Smooth muscle cell of the brain vasculature (primary cell): ENCODE measurements at places on chromosomes 6 and 20.

- no peak for DNase-seq
These were observed 255.8 kb upstream of the SASH1 start for GRCh38 chr6:148086843-148087242.

DNA sequence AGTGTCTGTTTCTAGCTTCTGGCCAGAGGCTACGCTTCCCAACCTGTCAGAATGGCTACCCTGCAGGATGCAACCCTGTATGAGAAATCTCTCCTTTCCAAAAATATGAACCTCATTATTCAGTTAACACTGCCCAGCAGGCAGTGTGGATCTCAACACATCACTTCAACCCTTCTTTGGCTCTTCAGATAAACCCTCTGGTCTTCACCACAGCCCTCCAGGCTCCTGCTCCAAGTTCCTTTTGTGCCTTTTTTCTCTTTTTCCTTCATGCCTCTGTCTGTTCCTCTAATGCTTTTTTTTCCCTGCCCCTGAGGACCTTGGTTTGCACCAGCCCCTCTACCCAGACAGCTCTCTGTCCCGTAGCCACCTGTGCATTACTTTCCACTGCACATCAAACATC lies 207.4 kb downstream of the MYLK4 start:
- DNase-seq = no peak

DNA sequence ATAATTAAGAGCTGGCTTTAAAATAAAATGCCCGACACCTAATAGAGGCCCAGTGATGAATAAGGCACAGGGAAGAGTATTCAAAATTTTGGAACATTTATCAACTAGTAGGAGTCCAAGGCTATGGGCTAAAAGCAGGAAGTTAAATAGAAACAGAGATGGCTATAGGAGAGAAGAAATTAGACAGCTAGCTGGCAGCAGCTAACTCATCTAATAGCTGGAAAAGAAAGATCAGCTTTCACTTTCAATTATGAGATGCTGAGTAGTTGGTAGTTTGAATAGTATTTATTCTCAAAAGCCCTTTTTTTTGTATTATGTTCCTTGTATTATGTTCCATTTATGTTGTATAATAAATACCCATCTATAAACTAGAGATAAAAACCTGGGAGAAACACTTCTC lies 215.7 kb downstream of the SLC35F1 start:
- DNase-seq = no peak

- no peak for DNase-seq
These were observed 55.7 kb upstream of the NKX2-2 start for GRCh38 chr20:21569586-21569985.

DNA sequence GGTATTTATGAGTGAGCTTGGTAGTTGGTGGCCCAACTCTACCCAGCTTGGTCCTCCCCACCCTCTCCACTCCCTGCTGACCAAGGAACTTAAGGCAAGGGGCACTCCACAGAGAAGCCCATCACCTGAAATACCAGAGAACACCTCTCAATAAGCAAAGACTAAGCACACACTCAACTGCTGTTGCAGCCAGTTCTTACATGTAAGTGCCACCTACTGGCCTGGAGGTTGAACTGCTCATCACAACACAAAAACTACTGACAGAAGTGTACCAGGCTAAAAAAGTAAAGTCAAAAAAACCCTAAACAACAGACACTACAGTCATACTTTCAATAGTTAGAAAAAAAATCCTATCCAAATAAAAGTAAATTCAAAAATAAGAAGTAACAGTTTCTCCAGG lies 146.2 kb downstream of the FAM83B start:
- DNase-seq = no peak

DNA sequence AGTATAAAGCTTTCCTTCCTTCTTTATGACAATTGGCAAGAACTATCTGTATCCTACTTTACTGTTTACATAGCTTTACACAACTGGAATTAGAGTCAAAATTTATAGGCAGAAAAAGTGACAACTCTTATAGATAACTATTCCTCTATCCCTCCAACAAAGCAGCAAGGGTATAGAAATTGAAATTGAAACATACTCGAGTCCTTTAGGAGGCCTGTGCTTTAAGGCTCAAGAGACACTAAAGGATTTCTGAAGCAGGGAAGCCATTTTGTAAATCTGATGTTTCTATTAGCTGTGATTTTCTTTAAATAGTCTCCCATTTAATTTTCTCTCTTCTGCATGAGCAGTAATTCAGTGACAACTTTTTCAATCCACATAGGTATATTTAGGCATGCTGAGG lies 567.6 kb upstream of the MAN1A1 start:
- DNase-seq = no peak

DNA sequence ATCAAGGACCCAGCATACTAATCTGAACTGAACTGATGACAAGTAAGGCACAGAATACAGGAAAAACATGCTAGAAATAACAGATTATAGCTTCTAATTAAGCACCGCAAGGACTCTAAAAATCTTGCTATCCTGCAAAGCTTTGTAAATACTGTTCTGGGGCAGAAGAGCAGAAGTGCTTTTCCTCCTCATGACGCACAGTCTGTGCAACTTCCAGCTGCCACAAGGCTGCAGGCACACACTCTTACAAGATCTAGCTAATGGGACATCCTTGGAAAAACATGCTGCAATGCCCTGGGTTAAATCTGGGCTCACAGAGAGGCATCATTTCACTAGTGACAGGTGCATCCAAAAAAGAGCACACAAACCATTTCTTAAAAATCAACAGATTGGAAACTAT lies 188.6 kb downstream of the GJA10 start:
- no peak for DNase-seq

GRCh38 chr20:46118481-46119020 lies 437 bp downstream of the CD40 start:
- no peak for DNase-seq

DNA sequence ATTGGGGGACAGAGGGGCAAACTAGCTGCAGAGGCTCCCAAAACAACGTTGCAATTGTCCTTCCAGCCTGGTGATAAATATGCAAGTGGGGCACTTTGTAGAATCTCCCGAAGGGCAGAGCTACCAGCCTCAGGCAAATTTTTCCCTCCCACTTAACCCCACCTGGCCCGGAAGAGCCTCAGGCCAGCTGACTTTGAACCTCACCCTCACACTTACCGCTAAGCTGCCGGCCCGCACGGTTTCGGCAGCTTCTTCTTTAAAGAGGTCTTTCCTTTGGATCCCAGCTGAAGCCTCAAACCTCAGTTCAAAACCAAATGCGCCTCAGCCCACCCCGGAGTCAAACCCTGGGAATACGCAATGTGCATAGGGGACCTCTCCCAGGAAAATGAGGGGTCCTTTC lies 2.5 kb downstream of the OVOL2 start:
- DNase-seq = no peak

DNA sequence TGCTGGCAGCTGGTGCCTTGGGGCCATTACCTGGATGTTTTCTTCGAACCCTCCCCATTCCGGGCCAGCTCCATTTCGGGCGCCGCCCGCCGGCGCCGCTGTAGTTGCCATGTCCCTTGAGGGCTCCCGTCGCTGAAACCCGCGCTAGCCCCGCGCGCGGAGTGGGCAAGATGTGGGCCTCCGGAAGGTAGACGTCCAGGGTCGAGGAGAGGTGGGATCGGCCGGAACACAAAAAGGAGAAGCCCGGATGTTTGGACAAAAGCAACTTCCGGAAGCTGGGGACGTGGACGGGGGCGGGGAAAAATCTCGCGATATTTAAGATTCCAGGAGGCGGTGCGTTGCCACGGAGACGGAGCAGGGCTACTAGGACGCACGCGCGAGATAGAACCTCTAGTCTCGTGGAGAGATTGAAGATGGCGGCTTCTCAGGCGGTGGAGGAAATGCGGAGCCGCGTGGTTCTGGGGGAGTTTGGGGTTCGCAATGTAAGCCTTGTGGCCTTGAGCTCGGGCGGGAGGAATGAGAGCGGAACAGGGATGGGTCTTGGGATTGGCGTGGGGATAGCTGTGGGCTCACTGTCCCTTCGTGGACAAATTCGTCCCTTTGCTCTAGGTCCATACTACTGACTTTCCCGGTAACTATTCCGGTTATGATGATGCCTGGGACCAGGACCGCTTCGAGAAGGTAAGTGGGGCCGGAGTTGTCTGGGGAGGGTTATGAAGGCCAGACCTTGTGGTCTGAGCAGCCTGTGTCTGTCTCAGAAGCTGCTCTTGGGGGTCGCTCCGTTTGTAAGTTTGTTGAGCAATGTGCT lies at the start of the genes POLR1C and YIPF3:
TSS of gene POLR1C (plus strand) at position 393 of the 808 bp plus-strand sequence. CDS start at position 414, 21 bp downstream.
TSS of gene YIPF3 (minus strand) at position 230 of the 808 bp plus-strand sequence. CDS start at position 111, 119 bp downstream.
- DNase-seq = peak; percentile 96

DNA sequence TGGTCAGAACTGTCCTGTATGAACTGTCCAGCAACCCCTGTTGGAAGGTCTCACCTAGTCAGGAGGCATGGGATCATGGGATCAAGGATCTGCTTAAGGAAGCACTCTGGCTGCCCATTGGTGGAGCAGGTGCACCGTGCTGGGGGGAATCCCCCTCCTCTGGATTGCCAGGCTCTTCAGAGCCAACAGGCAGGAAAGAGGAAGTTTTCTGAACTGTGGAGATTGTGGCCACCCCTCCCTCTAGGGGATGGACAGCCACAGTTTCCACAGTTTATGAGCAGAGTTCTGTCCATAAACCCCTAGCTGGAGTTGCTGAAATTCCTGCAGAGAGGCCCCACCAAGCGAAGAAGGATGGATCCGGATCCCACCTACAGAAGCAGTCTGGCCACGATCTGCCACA lies 13.0 kb upstream of the HLA-DQB1 start:
- no peak for DNase-seq

GRCh38 chr6:24910331-24910960 lies 25.3 kb downstream of the RIPOR2 start:
- no peak for DNase-seq

DNA sequence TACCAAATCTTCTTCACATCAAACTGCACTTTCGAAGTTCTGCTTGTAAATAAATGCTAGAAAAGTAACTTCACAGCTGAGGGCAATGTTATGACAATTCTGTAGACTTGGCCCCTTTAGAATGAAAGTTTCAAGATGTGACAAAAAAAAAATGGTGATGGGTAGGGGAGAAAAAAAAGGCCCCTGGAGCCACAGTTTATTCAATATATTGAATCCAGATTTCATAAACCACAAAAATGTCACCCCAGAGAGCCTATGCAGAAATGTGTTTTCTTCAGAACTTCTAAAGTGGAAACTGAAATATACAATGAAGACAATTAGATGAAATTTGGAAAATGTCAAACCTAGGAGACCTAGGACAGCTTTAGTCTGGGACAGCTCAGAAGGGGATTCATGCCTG lies 143.1 kb downstream of the EDN3 start:
- no peak for DNase-seq

- no peak for DNase-seq
These were observed 104.8 kb upstream of the KCNG1 start for GRCh38 chr20:51127713-51128112.

DNA sequence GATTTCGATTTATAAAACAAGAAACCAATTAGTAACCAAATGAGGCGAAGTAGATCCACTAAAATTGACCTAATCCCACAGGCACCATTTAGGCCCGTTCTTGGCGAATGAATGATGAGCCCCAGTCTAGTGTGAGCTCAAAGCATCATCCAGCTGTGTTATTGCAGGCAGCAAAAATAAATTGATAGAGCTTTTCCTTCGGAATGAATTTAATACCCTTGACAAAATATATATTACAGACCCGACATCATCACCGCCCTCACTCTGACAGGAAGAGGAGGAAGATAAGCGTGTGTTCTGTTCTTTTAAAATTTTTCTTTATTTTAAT lies 7.8 kb downstream of the SIM1 start:
- DNase-seq = no peak

DNA sequence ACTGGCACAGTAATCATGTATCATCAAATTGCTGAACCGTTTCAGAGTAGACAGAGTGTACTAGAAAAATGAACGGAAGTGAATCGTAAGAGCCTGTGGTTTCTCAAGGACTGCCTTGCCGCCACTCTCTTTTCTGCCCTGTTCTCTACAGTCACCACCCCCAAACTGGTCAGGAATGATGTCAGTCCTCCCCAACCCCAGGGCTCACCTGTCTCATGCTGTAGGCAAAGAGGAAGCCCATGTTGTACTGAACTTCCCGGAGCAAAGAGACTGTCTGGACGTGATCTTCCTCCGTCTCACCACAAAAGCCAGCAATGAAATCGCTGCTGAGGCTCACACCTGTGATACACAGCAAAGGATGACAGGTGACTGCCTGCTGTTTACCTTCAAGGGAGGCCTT lies 31.0 kb downstream of the CDK5RAP1 start:
- DNase-seq = no peak

DNA sequence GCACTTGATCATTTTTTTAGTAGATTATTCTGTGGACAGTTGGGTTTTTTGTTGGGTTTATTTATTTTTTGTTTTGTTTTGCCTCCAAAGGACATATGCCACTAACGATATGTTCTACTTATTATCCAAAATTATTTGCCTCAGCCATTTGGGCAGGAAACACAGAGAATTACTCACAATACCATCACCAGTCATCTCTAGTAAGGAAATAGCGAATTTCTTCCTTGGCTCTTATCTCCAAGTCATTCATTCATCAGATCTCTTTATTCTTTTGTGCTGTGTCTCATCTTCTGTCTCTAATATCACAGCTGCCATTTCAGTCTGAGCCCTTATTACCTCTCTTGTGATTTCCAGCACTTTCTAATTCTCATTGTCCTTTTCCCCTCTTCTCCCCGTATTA lies 130.4 kb upstream of the SMLR1 start:
- DNase-seq = no peak

DNA sequence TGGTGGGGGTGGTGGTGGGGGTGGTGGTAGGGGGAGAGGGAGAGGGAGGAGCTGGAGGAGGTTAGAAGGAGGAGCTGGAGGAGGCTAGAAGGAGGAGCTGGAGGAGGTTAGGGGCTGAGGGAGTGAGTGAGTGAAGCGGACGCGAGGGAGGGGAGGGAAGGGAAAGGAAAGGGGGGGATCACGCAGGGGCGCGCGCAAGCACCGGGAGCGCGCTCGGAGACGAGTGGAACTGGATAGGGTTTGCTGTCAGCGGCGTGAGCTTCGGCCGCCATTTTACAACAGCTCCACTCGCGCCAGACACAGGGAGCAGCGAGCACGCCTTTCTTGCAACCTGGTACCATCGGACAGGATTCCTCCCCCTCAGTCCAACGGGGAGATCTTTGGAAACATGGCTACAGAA lies 90.5 kb upstream of the FERMT1 start:
- DNase-seq = no peak

DNA sequence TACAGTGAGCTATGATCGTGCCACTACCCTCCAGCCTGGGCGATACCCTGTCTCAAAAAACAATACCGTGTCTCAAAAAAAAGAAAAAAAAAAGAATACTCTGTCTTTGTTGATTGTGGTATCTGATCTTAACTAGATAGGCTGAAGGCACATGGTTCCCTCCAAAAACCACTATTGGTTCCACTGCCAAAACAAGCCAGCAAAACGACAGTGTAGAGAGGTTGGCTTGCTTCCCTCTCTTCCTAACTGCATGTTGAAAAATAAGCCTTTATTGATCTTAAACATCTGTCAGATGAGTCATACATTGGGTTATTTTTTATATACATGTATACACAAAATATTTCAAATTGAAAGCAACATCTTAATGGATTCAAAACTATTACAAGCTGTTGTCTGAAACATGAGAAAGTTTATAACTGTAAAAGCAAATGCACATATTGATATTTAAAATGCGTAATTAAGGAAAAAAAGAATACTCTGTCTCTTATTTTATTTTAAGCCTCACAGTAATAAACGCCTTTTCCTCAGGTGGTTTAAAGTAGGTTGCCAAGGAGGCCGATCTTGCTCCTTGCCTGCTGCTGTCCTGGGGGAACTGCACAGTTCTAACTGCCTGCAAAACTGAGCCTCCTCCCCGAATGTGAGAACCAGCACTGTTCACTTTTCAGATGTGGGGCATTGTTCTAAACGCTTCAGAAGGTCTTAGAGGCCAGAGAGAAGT lies 7.0 kb upstream of the NINL start:
- no peak for DNase-seq
